A673 (cell line): ENCODE measurements at places on chromosomes 11 and 22. TPM values are rescaled to one million over a fixed set of nuclear protein-coding genes. Genes with fewer than 3 reads are reported as not detected.
A peak's percentile ranks its signal among the peaks of the same experiment; 100 is the strongest.

DNA sequence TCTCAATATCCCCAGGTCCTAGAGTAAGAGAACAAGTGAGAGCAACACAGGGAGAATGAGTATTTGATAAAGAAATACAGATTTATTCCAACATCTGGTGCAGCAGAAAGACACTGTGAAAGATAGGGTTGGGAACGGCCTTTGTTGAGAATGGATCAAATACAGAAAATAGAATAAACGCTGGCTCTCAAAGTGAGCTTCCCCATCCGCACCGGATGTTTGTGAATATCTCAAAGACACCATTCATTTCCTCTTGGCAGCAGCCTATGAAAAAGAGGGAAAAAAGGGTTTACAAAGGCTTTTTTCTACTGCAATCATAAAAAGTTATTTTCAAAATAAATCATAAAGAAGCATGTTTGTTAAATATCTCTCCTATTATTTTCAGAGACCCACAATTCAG lies 279.3 kb downstream of the CASP12 start:
- DNase-seq: no peak

GRCh38 chr11:134474942-134475341 lies 62.9 kb upstream of the B3GAT1 start:
- no peak for DNase-seq

DNA sequence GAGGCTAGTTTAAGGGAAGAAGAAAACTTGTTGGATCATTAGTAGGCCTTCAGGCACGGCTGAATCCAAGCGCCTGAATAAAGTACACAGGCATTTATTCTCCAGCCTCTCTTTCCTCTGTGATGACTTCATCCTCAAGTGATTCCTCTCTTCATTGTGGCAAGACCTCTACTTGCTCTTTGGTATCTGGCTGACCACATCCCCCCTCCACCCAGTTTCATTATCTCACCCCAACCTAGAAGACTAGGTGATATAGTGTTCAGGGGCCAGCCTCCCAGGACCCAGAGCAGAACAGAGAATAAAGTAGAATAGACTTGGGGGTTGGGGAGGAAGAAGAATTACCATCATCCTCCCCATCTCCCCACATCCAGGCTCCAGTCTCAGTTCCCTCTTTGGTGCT lies 189.3 kb downstream of the MIAT start:
- no peak for DNase-seq

GRCh38 chr11:128405714-128406662 lies 181.4 kb downstream of the ETS1 start:
- no peak for DNase-seq

DNA sequence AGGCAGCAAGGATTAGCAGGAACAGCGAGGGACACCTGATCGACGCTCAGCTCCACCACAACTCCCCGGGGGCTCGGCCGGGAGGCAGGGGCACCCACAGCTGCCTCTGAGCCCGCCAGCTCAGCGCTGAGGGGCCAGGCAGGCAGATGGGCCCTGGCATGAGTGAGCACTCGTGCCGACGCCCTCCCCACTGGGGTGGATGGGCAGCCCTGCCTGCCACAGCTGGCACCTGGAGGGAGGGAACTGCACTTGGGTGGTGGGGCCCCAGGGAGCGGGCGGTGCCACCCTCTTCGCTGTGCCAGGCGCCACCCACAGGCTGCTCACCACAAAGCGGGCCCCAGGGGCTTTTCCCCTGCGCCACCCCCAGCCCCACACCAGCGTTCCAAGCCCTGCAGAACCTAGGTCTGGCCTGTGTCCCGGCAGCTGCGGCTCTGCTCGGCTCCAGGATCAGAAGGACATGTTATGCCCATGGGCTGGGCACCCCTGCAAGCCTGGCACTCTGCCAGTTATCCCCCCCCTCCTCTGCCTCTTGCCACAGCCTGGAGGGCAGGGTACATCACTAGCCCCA lies 28.8 kb downstream of the WNT7B start:
- no peak for DNase-seq

DNA sequence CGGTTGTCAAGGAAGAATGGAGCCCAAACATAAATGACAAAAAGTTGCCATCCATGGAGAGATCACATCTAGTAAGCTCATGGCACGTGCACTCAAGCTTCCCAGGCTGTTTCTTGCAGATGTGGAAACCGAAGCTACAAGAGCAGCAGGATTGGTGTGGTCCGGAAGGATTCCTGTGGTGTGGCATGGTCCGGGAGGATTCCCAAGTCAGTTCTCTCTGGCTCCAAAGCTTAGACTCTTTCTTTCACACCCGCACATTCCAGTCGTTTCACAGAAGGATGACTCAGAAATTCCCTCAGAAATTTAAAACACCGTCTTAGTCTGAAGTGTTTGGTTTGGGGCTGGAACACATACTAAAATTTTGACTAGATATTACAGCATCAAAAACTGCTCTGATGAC lies 78.0 kb upstream of the DRD2 start:
- peak; percentile 85 for DNase-seq

- DNase-seq: no peak
These were observed 3.9 kb upstream of the BIRC3 start for GRCh38 chr11:102313238-102313940.

- no peak for DNase-seq
These were observed 816.3 kb downstream of the OPCML start for GRCh38 chr11:132716037-132716436.

SLC7A4 gene
- total RNA-seq: not detected in 2 replicates

P2RY2 gene
- not detected in 2 replicates for total RNA-seq

ASCL2 gene
- total RNA-seq: not detected in 2 replicates

OAF gene
- total RNA-seq: 25.0 and 27.2 TPM in 2 replicates

AIP gene
- total RNA-seq: 66.0 and 77.9 TPM in 2 replicates

GP1BB gene
- total RNA-seq: 12.6 and 13.3 TPM in 2 replicates

ART1 gene
- not detected in 2 replicates for total RNA-seq

BAIAP2L2 gene
- total RNA-seq: 1.6 and 2.5 TPM in 2 replicates
